ENCODE measurements at places on chromosomes 5 and 9. TPM values are rescaled to one million over a fixed set of nuclear protein-coding genes. Genes with fewer than 3 reads are reported as not detected.

IRX2 gene
- total RNA-seq: 5.1 TPM

NFIL3 gene
- total RNA-seq: 21.2 TPM

FOXD4 gene
- total RNA-seq: 1.6 TPM

FSD1L gene
- 103 TPM for total RNA-seq

PCDHA1 gene
- total RNA-seq: 13.8 TPM

SLC46A2 gene
- not detected for total RNA-seq

SPATA31C1 gene
- total RNA-seq: not detected

HOMER1 gene
- 109 TPM for total RNA-seq

CARD9 gene
- total RNA-seq: 2.3 TPM

FOXD4L5 gene
- total RNA-seq: 0.46 TPM

PCDHA9 gene
- 11.3 TPM for total RNA-seq

TESK1 gene
- 20.1 TPM for total RNA-seq

PCDHGB1 gene
- total RNA-seq: 10.4 TPM

C5orf46 gene
- total RNA-seq: not detected

PCDHB3 gene
- total RNA-seq: 13.6 TPM

FAM81B gene
- total RNA-seq: 14.8 TPM

PTGES gene
- total RNA-seq: 9.5 TPM

TRIO gene
- 286 TPM for total RNA-seq

ADAMTS19 gene
- total RNA-seq: 15.2 TPM

COL27A1 gene
- total RNA-seq: 1.6 TPM

FGF1 gene
- total RNA-seq: 22.4 TPM

LCN10 gene
- total RNA-seq: not detected

IL33 gene
- total RNA-seq: 17.5 TPM

DDX4 gene
- not detected for total RNA-seq

ARL15 gene
- 59.3 TPM for total RNA-seq

SOHLH1 gene
- total RNA-seq: not detected

CDH10 gene
- 48.2 TPM for total RNA-seq

Measured in diencephalon (tissue), 1 donor.